ENCODE measurements at places on chromosomes 12 and 14.
A peak's percentile ranks its signal among the peaks of the same experiment; 100 is the strongest.

GRCh38 chr12:119202544-119202943, 23.8 kb downstream of the HSPB8 start:
- DNase-seq = no peak

DNA sequence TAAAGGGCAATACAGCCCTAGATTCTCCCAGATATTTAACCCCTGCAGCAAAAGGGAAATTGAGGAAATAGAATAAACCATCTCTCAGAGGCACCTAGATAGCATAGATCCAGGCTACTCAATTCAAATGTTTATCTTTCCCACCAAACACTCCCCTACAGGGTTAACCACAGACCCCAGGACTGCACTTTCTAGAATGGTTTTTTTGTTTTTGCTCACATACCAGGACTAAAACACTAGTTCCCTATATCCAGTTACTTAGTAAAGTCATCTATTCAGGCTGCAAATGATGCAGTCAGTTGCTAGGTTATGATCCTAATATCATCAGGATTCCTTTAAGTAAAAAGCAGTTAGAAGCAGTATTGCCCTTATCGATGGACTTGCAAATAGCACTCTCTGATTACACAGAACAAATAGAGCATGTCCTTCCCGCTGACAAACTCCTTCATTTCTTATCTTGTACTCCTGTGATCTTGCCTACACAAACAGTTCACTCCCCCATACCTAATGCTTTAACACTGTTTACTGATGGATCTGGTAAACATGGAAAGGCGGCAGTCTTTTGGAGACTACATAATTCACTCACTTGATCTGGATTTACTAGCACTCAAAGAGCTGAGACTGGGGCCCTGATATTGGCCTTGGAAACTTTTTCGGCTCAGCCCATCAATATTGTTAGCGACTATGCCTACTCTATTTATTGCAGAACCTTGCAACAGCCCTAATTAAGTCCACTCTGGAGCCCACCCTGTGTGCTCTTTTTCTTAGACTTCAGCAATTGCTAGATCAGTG, 257.2 kb upstream of the DIO2 start:
- DNase-seq = no peak

DNA sequence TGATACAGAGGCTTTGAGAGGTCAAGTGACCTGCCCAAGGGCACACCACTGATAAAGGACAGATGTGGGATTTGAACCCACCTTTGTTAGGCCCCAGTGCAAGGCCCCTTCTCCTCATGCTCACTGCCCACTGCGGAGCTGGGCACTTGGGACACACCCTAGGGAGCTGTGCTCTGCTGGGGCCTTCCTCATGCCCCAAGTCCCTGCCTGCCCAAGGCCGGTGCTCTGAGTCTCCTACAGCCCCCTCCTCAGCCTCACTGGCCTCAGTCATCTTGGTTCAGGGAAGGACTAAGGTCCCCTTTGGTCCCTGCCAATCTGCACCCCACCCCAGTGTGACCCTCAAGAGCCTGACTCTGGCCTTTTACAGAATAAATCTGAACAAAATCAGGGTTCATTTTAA, 7.9 kb upstream of the OAS3 start:
- DNase-seq = no peak

DNA sequence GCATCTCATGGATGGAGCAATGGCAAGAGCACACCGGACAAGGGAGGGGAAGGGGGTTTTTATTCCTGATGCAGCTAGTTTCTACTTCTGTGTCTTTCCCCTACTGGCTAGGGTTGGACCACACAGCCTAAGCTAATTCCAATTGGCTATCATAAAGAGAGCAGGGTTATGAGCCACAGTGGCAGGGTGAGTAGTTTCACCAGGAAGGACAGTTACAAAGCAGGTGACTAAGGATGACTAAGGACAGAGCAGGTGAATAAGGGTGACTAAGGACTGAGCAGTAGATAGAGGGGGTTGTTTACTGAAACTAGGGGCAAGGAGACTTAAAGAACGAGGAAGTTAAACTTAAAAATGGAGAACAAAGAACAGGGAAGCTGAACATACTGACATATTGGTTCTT, 321.4 kb upstream of the SEL1L start:
- DNase-seq = no peak

GRCh38 chr14:42185718-42186117, 579.0 kb downstream of the LRFN5 start:
- no peak for DNase-seq

- no peak for DNase-seq
Observed at GRCh38 chr12:106816231-106816630, 41.7 kb downstream of the RIC8B start.

DNA sequence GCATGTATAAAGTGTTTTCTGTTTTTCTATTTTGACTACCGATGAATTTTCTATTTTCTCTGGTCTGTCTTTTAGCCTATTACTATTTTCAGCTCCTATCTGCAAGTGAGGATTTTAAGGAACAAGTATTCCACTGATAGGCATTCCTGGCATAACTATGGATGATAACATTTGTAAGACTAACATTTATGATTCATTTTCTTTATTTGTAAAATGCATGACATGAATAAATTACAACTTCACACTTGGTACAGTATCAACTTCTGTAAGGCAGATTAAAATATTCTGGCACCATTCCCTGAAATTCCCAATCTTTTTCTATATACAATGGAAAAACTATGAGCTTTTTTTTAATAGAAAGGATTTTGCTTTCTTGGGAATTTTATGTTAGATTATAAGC, 121.0 kb upstream of the GARIN2 start:
- no peak for DNase-seq

- no peak for DNase-seq
Observed at GRCh38 chr12:51519755-51520154, 71.3 kb upstream of the SCN8A start.

DNA sequence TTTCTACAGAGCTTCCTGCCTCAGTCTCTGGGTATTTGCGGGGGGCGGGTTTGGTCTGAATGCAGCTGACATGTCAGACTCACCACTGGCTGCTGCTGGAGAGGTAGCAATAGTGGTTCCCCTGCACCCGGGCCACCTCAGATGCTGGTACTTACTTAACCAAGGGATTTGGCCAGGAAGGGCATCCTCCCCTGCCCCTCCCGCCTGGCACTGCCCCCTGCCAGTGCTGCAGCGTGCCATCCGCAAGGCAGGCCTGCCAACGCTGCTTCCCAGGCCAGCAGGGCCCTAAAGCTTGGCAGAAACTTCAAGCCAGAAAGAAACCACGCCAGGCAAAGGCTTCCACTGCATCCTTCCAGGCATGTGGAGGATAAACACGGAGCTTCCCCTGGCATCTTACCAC, 22.1 kb downstream of the RAB35 start:
- no peak for DNase-seq

DNA sequence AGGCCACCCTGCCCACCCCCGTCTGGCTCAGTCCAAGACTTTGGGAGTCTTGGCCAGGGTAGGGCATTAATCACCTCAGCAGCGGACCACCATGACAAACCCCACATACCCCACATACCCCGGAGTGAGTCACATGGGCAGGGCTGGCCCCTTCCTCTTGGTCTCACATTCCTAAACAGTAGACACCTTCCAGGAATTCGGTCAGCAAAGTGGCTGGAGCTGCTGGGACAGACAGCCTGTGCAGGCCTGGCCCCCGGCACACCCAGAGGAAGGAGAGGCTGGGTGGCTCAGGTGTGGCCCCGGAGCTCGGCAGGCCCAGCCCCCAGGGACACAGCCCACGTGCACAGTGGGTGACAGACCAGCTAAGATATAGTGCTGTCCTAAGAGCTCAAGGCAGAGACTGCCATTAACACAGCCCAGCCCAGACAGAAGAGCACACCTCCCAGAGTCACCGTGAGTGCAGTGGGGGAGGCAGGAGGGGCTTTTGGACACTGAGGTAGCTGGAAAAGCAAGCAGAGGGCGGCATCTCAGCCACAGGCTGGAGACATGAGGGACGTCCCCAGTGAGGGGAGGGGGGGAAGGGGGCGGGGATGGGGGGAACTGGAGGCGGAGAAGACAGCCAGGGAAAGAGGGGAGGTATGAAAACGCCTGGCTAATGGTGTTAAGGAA, 24.0 kb downstream of the CCDC85C start:
- DNase-seq = no peak

- no peak for DNase-seq
Observed at GRCh38 chr12:13097491-13098011, 5.9 kb downstream of the GSG1 start.

DNA sequence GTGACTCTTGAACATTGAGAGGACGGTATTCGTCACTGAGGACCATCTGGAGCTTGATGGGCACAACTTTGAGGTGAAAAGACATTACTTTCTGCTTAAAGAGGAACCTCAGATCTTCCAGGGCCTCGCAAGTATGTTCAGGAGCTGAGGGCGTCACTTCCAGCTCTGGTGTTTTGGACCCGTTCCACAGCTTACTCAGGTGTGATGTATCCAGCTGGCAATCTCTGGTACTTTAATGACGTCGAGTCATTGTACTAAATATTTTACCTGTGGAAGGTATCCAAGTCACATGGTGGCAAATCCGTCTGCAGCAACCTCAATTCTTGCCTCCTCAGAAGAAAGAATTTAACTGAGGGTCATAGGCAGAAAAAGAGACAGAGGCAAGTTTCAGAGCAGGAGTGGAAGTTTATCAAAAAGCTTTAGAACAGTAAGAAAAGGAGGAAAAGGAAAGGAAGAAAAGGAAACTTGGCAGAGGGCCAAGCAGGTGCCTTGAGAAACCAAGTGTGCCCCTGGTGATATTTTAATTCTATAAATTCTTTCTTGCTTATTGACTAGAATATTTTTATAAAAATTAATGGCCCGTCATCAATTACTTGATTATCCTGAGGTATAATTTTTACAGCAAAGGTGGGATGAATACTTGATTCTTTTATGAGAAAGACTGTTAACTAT, 250.6 kb downstream of the AEBP2 start:
- no peak for DNase-seq

- no peak for DNase-seq
Observed at GRCh38 chr14:100830681-100831080, 4.8 kb downstream of the MEG3 start.

- DNase-seq = peak; percentile 84
Observed at GRCh38 chr12:2697057-2697800, 97.5 kb upstream of the FKBP4 start.

GRCh38 chr14:60179431-60179869, 14.3 kb upstream of the DHRS7 start:
- DNase-seq = no peak

GRCh38 chr14:73008501-73008900, 18.4 kb downstream of the ZFYVE1 start:
- no peak for DNase-seq

GRCh38 chr12:51864833-51865670, 16.5 kb upstream of the FIGNL2 start:
- no peak for DNase-seq

DNA sequence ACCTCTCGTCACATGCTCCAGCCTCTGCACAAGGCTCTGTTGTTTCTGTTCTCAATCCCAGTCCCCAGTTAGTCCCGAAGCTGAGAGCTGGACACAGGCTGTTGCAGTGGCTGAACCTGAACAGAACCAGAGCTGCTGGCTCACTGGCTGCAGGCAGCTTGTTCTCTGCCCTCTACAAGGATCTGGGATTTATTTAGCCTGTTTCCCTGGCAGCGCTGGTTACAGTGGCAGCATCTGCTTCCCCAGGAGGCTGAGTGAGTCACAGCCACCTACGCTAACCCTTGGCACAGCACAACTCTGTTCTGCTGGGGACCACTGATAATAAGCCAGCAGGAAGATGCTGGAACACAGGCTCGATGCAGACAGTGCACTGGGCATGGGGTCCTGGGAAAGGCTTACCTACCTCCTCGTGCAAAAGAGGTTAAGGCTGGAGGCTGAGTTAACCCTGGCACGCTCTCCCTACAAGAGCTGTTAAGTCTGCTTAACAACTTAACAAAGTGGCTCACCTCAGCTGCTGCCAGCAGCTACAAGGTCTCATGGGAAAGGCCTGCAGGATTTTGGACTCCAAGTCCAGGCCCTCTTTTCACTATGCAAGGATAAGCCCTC, 299.6 kb downstream of the PCNX1 start:
- no peak for DNase-seq

GRCh38 chr12:132327336-132328171, 1.8 kb downstream of the GALNT9 start:
- DNase-seq = no peak

DNA sequence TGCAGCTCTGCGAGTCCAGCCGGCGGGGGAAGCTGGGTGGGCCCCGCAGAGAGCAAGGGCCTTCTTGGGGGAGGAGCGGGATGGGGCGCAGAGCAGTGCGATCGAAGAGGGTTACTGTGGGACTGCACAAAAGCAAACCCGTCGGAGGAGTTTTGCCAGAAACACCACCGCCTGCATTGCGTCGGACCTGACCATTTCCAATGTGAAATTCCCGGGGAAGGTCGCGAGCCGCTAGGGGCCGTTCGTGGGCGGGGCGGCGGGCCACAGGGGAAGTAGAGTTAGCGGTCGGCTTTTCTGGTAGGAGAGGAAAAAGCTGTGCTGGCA, 333 bp upstream of the KCNA1 start:
- DNase-seq = no peak

DNA sequence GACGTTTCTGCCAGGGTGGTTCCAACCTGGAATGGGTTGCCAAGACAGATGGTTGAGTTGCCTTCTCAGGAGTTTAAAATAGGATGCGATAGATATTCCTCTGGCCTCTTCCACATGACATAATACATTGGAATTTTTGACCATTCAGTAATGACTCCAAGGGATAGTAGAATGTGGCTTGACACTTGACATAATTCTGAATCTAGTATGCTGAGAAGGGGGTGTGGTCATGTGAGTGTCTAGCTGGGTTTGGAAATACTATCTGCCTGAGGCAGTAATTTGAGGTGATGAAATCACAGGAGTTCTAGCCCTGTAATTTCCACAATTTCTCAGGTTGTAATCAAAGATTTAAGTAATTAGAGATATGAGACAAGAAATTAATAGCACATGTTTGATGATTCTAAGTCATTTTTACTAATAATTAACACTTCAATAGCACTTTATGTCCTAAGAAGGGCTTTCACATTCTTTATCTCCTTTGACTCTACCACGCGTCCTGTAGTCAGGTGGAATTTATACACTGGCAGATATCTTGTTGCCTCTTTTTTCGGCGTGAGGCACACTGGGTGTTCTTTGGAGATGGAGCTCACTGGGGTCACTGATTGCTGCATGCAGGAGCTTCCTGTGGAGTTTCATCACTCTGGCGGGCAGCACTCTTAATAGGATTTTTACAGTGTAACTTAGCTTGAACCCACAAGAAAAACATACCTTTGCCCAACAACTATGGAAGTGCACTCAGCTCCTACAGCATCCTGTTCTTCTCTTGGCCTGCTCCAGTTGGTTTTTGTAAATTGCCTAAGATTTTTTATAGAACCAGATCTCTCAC, 3.2 kb upstream of the AMIGO2 start:
- peak; percentile 28 for DNase-seq

GRCh38 chr12:29578731-29579130, 81.2 kb upstream of the OVCH1 start:
- no peak for DNase-seq

DNA sequence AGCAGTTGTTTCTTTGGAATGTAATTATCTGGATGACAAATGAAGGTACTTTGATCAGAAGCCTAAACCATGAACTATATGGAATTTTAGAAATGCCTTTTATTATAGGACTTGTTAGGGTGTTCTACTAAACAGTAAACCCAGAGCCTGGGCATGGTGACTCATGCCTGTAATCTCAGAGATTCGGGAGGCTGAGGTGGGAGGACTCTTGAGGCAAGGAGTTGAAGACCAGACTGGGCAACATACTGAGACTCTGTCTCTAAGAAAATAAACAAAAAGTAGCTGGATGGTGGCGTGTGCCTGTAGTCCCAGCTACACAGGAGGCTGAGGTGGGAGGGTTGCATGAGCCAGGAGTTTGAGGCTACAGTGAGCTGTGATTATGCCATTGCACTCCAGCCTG, 23.9 kb downstream of the PALS1 start:
- DNase-seq = peak; percentile 29

Measured in erythroblast (primary cell).